Epithelial cell of prostate (primary cell): ENCODE measurements at places on chromosomes 5 and 9.

DNA sequence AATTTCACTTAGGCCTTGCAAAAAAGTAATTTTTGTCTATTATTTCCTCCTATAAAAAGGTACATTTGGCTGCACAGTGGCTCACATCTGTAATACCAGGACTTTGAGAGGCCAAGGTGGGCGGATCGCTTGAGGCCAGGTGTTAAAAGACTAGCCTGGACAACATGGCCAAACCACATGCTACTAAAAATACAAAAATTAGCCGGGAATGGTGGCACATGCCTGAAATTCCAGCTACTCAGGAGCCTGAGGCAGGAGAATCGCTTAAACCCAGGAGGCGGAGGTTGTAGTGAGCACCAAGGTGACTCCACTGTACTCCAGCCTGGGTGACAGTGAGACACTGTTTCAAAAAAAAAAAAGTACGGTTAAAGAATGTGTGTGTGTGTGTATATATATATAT lies 15.7 kb downstream of the NUP155 start:
- DNase-seq, result no peak

DNA sequence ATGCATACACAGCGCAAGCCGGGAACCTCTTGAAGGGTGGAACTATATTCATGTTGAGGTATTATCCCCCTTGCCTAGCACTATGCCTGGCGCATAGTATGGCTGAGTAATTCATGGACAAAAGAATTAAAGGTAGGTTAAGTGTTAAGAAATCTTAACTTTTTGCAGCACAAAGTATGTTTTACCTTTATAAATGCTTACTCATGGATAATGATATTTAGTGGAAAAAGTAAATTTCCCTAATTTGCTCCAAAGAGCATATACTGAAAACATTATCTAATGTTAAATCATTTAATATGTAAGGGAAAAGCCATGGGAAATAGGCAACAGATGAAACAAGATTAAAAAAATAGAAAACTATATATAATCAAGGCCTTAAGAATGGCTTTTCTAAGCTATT lies 296.2 kb downstream of the PJA2 start:
- DNase-seq, result no peak

- no peak for DNase-seq
These were observed 3.6 kb upstream of the SPATA31E1 start for GRCh38 chr9:87878989-87879511.

GRCh38 chr5:31866166-31866565 lies 227.2 kb downstream of the PDZD2 start:
- no peak for DNase-seq

DNA sequence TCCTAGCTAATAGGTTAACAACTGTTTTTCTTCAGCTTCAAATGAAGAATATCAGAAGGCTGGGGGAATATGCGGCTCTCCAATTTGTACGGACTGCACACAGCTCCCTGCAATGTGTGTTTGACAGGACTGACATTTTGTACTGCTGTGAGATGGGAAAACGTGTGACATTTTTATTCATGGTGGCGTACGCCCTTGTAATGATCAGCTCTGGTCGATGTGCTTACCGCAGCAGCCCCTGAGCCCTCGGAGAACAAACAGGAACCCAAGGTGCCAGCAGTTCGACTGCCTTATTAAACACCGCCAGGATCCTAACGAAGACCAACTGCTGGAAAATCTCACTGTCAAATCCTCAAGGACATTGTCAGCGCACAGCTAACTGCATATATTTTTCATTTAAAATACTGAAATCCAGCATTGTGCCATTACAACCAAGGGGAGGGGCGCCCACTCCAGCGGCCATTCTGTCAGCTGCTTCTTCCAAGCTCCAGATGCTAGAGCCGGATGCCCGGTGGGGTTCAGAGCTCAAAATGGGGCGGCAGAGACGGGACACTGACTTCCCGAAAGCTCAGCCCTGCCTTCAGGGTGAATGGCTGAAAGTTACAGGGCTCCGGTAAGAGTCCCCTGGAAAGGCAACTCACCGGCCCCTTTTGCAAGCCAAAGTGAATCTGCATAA lies 66.8 kb downstream of the CRB2 start:
- DNase-seq, result no peak

DNA sequence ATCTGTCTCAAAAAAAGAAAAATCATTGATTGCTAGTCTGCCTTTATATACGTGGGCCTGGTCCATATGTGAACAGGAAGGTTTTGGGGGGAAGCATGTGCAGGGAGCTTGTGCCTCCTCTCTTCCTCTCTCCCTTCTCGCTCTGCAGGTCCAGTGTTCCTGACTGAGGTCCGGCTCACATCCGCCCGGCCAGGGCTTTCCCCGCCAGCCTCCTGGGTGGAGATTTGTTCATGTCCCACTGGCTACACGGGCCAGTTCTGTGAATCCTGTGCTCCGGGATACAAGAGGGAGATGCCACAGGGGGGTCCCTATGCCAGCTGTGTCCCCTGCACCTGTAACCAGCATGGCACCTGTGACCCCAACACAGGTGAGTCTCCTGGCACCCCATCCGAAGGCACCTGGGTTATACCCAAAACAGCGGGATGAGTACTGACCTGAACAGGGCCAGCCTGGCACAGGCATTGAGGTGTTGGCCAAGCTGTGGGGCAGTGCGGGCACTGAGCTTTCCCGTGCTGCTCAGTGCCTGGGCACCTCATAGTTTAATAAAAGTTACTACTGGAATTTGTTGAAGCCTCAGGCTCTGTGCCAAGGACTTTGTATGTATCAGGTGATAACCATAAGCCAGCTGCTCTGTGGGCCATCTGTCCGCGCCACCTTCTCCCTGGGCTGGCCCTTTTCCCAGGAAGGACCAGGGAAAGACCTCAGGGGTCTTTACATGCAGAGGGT lies 39.4 kb upstream of the AIF1L start:
- no peak for DNase-seq

DNA sequence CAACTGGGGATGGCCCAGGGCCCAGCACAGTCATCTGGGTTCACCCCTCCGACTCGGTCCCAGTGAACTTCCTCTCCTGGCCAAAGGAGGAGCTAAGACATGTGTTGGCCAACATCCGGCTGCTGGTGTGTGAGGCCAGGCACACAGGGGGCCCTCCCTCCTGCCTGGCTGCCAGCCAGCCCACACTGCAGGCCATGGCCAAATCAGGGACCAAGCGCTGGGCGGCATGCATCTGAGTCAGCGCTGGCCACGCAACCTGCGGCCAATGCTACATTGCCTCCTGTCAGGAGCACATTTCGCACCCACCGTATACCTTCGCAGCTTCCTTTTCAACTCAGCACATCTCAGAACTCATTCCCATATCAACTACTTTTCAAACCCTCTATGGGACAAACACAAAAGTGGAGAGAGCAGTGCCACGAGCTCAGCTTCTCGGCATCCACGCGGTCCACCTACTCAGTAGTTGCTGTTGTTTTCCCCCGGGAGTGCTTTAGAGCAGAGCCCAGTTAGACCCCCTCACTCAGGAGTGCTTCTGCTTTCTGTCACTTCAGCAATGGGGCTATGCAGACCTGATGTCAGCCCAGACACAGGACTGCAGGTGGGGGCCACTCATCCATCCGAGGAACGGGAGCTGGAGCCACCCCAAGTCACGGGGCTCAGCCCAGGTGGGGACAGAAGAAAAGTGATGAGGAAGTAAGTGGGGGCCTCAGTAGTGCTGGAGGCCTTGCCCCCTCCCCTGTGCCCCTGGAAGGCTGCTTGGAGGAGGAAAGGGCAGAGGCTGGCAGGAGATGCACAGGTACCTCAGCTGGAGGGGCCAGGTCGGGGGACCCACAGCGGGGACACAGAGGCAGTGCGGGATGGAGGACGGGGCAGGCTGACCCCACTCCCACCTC lies 13.9 kb downstream of the NINJ1 start:
- peak; percentile 68 for DNase-seq

DNA sequence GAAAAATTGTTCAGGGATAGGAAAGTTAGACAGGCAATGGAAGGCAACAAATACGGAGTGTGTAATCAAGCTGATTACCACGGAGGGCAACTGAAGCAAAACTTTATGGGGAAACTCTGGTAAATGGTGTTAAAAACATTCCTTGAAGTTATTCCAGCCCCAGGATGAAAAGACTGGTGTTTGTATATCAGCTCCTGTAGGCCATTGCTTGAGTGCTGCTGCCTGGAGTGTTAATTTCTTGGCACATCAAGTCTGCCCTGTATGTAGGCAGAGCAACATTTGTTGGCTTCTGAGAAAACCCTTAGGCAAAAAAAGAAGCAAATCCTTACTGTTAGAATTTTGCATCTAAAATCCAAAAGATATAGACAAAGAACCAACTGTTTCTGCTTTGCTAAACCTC lies 686.5 kb upstream of the ACO1 start:
- DNase-seq, result no peak

- DNase-seq, result no peak
These were observed 5.5 kb upstream of the GALNT12 start for GRCh38 chr9:98801969-98802371.

- DNase-seq, result no peak
These were observed 59.0 kb upstream of the NUDT12 start for GRCh38 chr5:103621548-103621930.

DNA sequence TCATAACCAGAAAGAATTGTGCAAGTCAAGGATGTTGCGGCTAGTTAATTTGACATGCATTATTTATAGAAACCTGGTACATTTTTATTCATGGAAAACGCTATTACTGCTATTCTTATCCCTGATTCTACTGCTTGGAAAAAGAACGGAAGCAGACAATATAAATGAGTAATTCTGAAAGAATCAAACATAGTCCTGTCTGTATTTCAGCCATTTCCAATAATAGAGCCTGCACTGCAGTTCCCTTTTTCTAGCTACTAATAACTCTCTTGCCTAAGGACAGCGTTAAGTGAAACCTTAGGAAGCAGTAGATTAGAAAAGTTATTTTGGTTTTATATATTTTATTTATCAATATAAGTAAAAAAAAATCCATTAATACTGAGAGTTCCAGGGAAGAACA lies 414.9 kb downstream of the CYLC2 start:
- no peak for DNase-seq

GRCh38 chr9:118482306-118482705 lies 778.1 kb downstream of the TLR4 start:
- DNase-seq, result no peak

DNA sequence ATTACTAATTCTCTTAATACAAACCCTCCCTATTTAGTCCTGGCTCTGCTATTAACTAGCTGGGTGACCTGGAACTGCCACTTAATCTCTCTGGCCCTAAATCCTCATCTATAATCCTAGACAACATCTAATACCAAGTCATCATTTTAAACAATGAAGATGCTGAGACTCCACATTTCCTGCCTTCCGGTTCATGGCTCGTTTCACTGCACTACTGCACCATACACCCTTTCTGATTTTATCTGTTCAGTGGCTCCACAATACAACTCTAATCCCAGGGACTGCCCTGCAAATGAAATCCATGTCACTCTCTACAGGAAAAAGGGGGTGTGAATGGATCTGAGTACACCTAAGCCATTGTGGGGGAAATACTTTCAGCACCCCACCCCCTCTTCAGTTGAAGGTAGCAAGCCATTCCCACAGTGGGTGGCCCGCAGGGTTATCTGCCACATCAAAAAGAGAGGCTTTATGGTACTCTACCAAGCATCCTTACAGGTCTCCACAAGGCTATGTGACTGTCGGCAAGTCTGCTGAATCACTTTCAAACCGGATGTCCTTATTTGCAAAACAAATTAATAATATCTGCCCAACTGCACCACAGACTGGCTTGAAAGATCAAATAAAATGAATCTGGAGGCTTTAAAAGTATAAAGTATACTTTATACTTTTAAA lies 89.5 kb downstream of the EPB41L4A start:
- no peak for DNase-seq

DNA sequence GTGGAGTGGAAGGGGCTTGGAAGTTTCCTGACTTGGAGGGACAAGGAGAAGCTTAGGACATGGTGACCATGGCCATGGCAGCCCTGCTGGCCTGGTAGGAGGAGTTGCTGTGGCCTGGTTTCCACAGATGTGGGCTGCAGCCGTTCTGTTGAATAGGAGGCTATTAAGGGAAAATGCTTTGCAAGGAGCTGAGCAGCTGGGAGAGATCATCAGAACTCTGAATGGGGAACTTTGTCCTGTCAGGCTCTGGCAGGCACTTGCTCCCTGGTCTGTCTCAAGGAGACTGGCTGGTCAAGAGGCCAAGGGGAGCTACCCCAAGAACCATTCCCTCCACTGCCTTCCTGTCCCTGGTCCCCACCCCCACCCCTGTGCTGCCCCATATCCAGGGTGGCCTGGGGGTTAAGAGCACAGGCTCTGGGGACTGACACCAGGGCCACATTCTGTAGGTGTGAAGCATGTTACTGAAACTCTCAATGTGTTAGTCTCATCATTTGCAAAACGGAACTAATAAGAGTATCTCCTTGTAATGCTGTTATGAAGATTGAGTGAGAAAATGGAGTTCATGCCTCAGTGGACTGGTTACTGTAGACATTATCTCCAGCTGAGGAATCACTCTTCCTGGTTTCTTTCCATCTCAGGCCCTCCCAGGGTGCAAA lies 84.0 kb upstream of the ARAP3 start:
- DNase-seq, result no peak

DNA sequence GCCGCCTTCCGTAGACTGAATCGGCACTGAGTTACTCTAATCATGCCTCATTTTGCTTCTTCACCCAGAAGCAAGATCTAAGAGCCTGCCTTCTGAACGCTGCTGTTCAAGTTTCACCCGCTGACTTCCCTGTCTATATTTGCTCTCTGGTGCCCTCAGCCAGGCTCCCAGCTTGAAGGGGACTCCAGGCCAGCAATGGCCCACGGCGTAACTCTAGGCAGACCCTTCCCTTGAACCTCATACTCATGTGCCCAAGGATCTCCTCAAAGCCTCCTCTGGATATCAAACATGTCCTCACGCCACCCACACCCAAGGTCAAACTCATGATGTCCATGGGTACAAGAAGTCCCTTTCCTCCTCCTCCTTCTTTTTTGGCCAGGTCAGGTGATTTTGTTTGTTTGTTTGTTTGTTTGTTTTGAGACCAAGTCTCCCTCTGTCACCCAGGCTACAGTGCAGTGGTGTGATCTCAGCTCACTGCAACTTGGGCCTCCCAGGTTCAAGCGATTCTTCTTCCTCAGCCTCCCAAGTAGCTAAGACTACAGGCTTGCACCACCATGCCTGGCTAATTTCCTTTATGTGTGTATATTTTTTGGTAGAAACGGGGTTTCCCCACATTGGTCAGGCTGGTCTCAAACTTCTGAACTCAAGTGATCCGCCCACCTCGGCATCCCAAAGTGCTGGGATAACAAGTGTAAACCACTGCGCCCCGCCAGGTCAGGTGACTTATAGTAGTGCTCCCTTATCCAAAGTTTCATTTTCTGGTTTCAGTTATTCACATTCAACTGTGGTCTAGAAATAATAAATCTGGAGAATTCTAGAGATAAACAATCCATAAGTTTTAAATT lies 239.0 kb downstream of the SYK start:
- DNase-seq, result no peak

- DNase-seq, result no peak
These were observed 27.1 kb downstream of the CYSTM1 start for GRCh38 chr5:140202078-140202477.

- no peak for DNase-seq
These were observed 787.7 kb upstream of the CDH6 start for GRCh38 chr5:30405821-30406220.

- DNase-seq, result no peak
These were observed 19.4 kb downstream of the OGN start for GRCh38 chr9:92385001-92385400.

- no peak for DNase-seq
These were observed 539.9 kb downstream of the DMRTA1 start for GRCh38 chr9:22986556-22986955.
